ENCODE measurements at places on chromosomes 1 and 21.
A peak's percentile ranks its signal among the peaks of the same experiment; 100 is the strongest.

GRCh38 chr1:66445492-66446181, 88.3 kb upstream of the SGIP1 start:
- peak; percentile 51 for DNase-seq

DNA sequence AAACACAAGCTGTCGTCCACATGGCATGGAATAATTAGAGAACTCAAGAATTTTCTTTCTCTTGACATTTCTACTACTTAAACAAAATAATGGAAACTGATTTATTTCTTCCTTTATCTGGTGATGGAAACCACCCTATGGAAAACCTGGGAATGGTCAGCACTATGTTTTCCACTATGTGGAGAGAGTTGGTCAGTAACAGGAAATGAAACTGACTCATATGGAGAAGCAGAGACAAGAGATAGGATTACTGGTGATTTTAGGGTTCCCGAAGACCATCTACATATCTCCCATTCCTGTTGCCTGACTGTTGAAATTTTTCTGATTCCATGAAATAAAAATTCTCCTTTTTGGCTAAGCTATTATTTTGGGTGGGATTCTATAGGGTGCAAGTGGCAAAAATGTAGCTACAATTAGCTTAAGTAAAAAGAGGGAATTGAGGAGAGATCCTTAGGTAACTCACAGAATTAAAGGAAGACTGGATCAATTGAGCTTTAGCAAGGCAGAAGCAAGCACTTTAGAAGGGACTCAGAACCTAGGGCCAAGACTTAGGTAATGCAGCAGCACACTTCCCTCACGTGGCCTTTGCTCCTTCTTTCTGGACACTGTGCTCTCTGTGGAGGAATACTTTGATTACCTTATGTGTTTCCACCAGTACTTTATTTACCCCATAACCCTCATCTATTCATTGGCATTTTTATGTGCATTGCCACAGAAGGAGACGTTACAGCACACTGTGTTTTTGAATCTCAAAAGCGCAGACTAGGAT, 89.6 kb downstream of the LEPR start:
- no peak for DNase-seq

DNA sequence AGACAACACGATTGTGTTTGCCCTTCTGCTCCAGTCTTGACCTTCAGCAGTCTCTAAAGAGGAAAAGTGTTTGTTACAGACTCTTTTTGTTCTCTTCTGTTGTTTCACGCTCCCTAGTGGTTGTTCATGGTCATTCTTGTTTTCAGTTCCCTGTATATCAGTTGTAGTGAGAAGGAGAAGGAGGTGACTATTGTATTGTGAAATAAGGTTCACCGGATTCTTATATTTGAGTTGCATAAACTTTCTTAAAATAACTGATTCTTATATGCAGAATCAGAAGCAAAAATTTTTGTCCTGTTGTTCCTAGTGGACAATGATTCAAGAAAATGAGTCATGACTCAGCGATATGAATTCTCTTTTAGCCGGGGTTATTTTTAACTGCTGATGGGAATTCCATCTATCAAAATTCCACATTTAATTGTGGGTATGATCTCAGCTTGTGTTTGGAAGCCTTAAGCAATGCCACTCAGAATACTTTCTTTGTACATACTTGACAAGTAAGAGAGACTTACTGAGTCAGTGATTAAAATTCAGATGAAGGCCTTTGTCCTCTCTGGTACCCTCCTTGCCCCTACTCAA, 152.2 kb downstream of the CLEC20A start:
- peak; percentile 93 for DNase-seq

GRCh38 chr1:14964711-14965055, 188.9 kb upstream of the TMEM51 start:
- no peak for DNase-seq

DNA sequence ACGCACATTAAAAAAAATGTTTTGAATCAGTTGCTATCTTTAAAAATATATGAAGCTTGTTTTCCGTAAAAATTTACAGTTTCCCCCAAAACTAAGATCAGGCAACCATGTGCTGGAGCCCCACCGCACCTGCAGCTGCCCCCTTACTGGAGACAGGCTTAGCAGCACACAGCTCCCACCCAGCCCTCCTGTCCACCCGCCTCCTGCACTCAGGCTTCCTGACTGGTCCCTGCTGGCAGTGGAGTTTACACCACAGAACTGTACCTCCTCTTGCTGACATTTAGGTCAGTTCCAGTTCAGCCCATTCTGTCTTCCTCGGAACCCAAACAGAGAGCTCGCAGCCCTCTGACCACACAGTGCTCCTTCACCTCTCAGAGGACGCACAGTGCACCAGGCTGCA, 2.1 kb downstream of the GPR161 start:
- no peak for DNase-seq
